ENCODE measurements at places on chromosomes 13 and 19.
A peak's percentile ranks its signal among the peaks of the same experiment; 100 is the strongest.

DNA sequence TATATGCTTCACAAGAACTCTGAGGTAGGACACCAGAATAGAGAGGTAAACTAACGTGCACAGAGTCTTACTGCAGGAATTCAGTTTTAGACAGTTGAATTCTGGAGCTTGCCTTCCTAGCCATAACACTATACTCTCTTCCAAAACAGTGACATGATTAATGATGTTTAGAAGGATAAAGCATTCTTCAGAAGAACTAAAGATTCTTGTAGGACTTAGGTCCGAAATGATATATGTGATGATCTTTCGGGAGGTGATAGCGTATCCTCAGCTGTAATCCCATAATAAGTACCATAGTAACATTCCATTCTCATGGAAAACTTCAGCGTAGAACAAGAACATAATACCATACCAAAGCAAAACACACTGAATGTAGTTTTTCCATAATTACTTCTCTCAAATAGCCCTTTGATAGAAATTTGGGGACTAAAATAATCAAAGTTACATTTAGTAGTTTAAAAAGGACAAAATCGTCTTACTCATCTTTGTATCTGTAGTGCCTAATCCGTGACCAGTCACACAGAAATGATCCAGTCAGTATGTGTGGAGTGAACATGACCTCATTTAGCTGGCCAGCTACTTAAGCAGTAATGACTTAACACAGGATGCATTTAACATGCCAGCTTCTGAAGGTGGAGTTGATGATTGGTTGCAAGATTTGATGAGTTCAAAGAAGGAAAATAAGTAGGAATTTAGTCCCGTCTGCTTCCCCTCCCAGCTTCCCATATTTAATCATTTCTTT is 38.4 kb downstream of the PIBF1 start:
- no peak for DNase-seq

DNA sequence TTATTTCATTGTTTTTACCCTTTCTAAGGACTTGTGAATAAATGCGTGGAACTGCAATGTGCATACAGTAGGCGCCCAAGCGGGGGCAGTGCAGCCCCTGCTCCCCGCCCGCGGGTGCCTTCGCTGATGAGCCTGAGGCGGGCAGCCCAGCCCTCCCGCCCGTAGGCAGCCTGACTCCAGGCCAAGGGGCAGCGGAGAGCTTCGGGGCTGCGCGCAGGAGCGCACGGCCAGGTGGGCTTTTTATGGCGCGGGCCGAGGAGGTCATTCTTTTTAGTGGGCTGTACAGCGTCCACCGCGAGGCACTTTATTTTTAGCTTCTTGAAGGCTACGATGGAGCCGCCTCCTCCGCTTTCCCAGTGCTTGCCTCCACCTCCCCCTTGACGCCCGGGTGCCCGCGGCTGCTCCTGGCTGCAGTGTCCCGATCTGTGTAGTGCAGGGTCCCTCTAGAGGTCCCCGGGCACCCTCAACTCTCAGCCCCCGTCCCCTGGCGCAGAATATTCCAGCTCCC is 60.5 kb downstream of the CCNE1 start:
- DNase-seq = no peak

- no peak for DNase-seq
Observed at GRCh38 chr13:59409634-59410200, 754.0 kb downstream of the DIAPH3 start.

DNA sequence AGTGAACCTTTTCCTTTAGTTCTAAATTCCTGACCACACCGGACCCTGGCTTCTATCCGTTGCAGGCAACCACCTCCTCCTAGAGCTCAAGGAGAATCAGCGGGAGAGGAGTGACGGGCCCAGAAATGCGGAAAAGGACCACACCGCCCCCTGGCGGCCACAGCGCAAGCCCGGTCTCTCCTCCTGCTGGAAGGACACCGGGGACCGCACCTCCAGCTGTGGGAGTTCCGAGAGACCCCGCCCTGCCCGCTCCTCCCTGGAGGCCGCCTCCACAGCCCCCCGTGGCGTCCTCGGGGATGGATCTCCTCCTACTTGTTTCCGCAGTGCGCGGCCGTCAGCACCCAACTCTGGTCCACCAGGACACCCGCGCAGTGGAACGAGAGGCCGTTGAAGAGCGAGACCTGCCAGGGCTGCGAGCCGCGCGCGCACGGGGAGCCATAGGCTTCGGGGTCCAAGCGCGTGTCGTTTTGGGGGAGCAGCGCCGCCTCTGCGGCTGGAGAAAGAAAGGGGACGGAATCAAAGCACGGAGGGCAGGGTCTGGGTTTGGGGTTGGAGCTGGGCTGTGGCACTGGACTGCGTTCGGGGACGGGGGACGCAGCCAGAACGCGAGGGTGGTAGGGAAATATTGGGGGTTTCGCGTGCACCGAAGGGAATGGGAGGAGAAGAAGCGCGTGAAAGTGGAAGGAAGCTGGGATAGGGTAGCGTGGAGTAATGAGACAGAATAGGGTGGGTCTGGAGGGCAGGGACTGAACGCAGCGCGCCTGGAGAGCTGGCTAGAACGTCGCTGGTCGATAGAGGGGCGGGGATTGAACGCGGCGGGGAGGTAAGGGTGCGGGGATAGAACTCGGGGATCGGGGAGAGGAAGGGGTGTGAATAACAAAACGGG is 2.5 kb downstream of the KLK10 start:
- DNase-seq = peak; percentile 4

- no peak for DNase-seq
Observed at GRCh38 chr13:40547591-40548315, 118.7 kb downstream of the FOXO1 start.

- no peak for DNase-seq
Observed at GRCh38 chr13:45219123-45219891, 18.5 kb upstream of the KCTD4 start.

GRCh38 chr19:1453525-1454364 is 3.8 kb downstream of the APC2 start:
- no peak for DNase-seq

- DNase-seq = no peak
Observed at GRCh38 chr19:20278342-20278741, 111.3 kb downstream of the ZNF486 start.
